ENCODE measurements at places on chromosomes 6 and 20.

GRCh38 chr6:18415671-18416340, 28.7 kb downstream of the RNF144B start:
- no peak for DNase-seq

DNA sequence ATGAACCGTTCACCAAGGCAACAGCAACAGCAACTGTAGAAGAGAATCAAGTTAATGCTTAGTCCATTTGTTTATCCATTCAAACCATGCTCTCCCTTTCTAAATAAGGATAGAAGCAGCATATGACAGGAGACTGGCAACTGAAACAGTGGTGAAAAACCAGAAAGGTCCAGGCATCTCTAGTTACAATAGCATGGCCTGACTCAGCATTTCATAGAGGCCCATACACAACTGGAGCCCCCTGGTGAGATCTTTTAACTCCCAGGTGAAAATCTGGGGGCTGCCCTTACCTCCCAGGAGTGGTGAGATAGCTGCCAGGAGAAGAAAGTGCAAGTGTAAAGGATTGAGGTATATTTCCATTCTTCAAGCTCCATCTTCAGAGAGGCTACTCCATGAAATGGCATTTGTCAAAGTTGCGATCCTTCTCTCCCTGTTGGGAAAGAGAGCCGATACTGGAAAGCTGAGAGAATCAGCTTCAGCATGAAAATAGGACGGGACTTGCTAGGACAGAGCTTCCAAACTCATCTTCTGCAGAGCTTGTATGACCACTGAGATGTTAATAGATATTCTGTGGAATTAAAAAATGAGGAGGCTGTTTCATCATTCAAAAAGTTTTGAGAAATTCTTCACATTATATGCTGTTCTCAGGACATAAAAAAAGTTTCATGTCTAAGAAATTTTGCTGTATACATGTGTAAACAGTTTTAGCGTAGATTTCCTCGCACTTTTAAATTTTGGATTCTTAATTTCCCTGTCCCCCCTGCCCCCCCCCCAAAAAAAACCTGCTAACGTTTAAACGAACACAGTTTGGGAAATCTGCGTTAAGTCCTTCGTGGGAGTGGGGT, 10.9 kb upstream of the SLC2A12 start:
- no peak for DNase-seq

DNA sequence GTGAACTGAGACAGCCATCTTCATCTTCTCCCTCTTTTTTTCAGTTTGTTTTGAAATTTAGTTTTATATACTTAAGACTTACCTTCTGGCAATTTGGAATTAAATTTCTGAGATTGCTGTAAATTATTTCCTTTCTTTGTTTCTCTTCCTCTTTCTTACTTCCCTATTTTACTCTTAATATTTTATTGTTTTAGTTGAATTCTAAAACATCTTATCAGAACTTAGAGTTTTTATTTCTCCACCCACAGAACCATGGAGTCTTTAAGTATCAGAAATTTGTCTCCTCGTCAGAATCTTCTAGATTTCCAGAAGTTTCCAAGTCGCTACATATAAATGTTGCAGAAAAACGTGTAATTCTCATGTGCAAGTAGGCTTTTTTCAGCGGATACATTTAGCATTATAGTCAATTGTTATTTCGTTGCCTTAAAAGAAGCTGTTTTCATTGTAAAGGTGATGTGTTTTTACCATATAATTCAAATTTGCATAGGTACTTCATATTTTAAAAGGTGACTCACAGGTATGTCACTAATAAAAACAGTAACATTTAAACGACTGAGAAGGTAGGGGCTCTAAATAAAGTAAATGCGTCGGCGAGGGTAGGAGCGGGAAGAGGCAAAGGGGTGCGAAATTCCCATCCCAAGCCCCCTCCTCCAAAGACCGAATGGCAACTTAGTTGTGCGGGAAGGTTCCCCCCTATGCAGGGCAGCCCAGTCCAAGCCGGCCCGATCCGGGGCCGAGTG, 866 bp upstream of the MYO6 start:
- DNase-seq = no peak

GRCh38 chr20:24277196-24277595, 192.2 kb upstream of the SYNDIG1 start:
- no peak for DNase-seq

- no peak for DNase-seq
These were observed 155.4 kb upstream of the SYNDIG1 start for GRCh38 chr20:24314053-24314452.

DNA sequence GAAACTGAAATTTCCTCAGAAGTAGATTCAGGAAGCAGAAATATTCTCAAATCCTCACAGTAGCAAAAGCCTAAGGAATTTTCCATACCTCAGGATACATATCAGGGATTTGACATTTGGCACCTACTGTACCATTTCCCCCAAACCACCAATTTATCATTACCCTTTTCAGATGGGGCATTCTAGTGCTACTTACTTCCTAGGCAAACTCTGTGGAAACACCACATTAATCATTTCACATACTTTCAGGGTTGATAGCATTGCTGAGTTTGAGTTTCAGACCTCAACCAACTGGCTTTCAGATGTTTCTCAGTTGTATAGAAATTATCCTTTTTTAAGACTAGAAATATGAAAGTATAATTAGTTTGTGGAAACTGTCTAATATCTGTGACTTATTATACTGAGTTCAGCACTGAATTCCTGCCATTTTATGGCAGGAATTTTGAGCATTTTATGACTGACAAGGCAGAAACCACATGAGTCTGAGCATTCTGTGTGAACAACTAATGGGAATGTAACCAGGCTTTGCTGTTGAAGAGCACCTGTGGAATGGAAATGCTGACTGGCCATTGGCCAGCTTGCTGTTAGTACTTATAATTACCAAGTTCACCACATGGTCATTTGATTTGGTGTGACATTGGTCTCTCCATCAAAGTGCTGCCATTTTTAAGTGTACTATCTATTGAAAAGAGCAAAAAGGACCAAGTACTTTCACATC, 35.1 kb upstream of the IRAK1BP1 start:
- no peak for DNase-seq

Data from heart right ventricle (tissue), 16 donors.